Activated naive CD4-positive, alpha-beta T cell (primary cell): ENCODE measurements at places on chromosomes 1 and 21.

GRCh38 chr1:16082283-16083038 lies 9.0 kb upstream of the FAM131C start:
- DNase-seq = peak; percentile 21

- DNase-seq = no peak
Measured at GRCh38 chr1:59506952-59507351, 210.1 kb downstream of the FGGY start.

- no peak for DNase-seq
Measured at GRCh38 chr1:203084588-203085527, 954 bp downstream of the MYOG start.

DNA sequence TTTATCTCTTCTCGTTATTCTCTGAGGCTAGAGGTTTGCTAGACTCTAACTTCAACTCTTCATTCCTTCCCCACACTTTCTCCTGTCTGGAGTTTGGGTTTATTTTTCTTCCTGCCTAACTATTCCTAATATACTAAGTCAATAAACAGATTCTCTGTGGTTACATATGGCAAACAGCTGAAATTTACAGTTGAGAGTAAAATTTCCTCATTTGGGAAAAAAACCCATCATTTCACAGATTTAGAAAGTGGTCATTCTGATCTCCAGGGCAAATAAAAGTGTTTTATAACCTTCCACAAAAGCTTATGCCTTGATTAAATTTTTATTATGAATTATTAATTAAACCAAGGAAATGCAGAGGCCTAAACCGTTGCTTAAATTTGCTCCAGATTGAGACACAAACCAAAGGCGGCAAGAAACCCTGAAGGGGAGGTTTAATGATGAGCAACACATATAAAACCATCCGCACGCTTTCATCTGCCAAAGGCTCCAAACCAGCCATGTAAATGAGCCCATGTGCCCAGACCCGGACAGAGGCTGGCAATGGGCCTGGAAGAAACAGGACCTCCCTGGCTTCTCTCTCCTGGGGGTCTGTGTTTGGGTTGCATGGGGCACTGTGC lies 201.7 kb upstream of the LMO4 start:
- no peak for DNase-seq

GRCh38 chr1:91124290-91124985 lies 102.6 kb upstream of the ZNF644 start:
- DNase-seq = no peak

DNA sequence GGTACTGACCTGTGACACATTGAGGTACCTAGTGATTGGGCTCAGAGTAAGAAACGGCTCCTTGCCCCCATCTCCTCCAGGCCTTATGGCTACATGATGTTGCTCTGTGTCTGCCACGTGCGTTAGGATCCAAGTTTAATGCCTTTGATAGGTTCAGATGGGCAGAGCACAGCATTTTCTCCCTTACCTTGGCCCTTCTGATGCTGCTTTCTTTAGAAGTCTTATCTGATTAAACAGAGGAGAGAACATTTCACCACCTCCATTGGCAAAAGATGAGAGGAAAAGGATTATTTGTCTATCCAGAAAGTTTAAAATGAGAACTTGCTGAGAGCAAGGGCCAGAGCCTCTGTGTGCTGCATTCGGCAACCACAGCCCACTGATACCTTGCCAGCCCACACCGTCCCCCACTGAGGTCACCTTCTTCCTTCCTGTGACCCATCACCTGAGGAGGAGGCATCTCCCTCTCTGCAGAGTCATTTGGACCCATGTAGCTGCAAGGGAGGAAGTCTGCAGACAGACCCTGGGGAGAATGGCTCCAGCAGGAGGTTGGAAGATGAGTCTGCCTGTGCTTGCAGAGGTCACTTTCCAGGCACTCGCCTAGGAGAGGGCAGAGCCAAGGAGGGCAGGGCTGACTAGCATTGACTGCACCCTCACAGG lies 16.7 kb downstream of the SHISA4 start:
- DNase-seq = no peak

DNA sequence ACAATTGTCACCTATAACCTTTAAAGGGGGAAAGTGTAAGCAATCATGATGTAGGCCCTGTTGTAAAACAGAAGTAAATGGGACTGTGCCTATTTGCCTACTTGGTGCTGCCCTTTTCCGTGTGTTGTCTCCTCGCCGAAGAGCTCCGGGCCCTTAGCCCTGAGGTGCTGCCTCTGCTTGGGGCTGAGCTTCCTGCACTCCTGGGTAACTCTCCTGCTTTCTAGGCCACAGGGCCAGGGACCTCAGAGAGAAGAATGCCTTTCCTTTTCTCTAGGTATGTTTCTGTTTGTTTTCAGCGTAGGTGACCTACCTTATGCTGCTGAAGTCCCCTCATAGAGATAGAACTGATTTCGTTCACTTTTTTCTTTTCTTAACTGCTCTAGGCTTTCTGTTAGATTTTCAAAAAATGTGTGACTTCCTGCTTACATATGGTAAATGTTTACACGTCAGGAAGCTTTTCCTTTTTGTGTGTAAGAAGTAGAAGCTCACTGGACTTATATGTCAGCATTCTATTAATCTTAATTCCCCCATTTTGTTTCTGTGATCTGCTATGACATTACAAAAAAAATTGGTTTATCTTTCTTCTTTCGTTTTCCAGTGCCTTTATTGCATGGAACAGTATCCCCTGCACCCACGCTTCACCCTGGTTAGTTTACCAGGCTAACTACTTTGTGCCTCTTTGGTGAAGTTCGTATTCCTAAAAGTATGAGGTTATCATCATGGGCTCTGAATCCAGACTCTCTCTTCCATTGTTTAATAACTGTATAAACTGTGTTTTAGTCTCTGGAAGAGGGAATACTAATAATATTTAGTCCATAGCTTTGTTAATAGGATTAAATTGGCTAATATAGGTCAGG lies 61.7 kb downstream of the ITSN1 start:
- no peak for DNase-seq

DNA sequence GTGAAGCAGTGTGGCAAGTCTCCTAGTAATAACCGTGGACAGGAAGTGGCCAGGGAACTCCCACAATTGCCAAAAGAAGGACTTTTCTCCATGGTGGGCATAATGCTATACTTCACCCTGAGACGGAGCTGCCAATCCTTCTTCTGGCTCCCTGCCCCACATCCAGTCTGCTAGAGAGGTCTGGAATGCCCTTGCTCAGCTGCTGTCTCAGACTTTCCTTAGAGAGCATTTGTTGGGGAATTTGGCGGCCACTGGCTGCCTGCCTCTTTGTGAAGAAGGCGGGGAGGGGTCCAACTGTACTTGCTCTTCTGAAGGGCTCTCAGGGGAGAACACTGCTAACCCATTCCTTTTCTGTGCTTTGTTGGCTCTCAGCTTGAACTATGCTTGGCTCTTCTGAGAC lies 123.7 kb upstream of the EDN2 start:
- no peak for DNase-seq

DNA sequence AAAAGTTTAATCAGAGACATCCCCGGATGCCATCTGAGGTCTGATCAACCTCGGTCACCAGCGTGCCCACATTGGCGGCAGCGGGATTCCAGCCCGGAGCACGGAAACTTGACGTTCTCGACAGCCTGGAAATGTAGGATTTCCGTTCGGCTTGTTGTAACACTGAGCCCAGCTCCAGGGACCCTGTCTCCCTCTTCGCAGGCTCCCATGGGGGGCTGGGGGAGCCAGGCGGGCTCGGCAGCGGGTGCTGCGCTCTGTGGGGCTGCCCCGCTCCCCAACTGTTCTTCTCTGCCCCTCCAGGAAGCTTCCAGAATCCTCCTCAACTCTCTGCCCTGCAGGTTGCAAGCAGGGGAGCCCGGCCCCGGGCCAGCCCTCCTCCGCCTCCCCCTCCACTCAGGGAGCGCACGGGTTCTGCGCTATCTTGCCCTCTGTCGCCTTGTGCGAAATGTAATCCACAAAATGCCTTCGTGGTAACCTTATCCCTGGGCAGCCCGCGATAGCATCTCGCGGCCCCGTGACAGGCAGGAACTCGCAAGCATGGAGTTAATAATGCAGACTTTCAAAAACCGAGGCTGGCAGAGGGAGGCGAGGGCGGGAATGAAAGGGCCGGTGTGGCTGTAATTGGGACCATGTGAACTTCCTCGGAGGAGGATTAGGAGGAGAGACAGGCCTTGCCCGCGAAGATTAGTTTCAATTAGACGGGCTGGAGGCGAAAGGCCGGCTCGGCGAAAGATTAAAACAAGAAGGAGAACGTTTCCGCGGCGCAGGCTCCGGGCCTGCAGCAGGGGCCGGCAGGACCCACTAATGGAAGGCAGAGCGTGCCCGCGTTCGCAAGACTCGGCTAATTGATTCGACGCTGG lies 53.9 kb upstream of the TTC34 start:
- no peak for DNase-seq

DNA sequence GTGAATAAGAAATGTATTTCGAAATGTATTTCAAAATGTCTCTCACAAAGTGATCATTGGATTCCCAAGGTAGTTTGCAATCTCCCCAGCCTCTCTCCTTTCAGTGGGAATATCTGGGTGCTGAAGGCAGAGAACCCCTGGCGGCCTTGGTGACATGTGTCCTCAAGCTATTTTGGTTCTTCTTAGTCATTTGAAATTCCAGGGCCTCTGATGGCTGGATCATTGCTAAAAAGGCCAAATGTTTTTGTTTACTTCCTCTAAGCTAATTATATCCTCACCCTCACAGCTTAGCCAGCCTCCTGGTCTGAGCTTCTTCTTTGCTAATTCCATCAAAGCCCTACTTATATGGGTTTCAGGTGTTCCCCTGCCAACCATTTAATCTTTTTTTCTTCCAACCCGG lies 71.2 kb downstream of the LRRC40 start:
- DNase-seq = no peak
